ENCODE measurements at places on chromosomes 12 and 14. TPM values are rescaled to one million over a fixed set of nuclear protein-coding genes. Genes with fewer than 3 reads are reported as not detected.

Gene GPD1
- total RNA-seq = 4.3 TPM

Gene KLRF1
- 0.31 TPM for total RNA-seq

Gene PYM1
- 45.0 TPM for total RNA-seq

Gene KRT73
- not detected for total RNA-seq

Gene HOTAIR
- not detected for total RNA-seq

Gene INSM2
- total RNA-seq = not detected

Gene ACOT6
- total RNA-seq = not detected

Gene MGAT4C
- total RNA-seq = 0.09 TPM

Gene CLEC4D
- total RNA-seq = 0.15 TPM

Gene CYP27B1
- total RNA-seq = 1.7 TPM
